ENCODE measurements at places on chromosomes 11 and 22.

GRCh38 chr22:29987137-29987536 is 93.1 kb upstream of the HORMAD2 start:
- no peak for DNase-seq

DNA sequence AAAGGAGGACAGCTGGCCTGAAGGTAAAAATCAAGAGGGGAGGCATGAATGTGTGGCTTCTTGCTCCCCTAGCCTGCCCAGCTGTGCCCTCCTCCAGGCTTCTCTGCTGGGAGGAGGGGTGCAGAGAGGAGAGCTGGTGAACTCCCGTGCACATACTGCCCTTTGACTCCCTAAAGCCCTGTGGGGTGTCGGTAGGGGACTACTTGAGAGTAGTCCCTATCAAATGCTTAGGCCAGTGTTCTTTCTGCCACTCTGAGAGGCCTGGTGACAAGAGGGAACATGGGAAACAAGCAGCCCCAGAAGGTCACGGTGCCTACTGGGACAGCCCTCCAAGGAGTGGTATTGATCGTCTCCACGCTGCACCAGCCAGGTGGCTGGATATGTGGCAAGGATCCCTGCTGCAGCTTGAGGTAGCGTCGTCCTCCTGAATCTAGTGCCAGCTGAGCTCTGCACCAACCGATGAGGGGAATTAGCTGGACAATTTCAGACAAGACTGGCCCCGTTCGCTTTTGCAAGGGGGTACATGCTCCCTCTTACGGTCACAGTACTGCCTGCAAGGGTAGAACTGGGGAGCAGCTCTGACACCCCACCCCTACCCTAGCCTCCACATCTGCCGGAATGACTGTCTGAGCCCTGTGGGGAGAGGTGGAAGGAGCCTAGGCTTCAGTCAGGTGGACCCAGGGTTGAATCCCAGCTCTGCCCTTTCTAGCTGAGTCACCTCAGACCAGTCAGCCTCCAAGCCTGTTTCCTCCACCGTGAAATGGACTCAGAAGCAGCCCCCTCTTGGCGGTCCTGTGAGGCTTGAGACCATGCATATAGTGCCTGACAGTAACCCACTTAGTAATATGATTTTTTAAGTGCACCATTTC is 17.1 kb upstream of the C11orf96 start:
- DNase-seq = no peak

GRCh38 chr11:2563213-2564007 is 118.6 kb downstream of the KCNQ1 start:
- DNase-seq = no peak

DNA sequence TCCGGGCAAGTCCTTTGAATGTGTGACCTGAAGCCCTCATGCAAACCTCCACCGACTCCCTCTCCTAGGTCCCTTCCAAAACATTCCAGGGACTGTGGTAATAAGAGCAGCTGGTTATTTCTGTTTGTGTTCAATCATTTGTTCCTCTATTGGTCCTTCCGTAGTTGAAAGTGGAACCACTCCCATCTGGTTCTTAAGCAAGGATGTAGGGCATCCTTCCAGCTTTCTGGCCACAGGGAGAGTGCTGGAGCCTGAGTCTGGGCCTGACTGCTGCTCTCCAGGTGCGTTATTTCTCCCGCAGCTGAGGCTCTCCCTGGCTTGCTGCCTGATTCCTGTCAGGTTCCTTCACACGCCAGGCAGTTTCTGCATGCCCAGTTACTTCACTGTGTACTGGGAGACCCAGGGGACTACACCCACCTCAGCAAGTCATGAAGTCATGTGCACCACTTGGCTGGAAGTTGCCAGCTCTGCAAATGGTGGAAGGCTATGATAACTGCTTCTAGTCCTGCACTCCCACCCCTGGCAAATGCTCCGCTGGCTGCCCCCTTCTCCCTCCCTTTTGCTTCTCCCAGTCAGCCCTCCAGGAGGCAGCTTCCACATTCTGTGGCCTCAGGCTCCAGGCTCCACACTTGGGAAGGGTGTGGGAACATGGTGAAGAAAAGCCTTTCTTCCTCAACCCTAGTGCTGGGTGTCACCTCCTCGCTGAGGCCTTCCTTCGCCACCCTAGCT is 4.0 kb upstream of the ALX4 start:
- no peak for DNase-seq

DNA sequence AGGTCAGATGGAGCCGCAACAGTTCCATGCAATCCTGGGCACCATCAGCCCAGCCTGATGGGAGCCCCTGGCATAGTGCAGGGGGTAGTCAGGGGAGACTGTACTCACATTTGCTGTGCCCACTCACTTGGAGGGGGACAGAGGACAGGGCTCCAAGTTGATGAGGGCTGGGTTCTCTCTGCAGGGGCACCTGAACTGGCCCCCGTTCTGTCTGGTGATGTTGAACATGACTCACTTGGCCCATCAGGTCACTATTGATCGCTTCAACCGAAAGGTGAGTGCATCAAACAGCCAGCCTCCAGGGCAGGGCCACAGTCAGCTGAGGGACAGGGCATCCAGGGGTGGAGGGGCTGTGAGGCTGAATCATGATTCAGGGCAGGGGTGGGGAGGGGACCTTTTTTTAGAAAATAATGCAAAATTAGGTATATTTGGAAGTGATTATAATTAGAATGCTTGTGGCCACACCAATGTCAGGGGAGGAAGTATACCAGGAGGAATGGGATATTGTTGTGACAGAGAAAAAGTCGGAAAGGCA is 66.4 kb downstream of the OTOG start:
- DNase-seq = no peak

DNA sequence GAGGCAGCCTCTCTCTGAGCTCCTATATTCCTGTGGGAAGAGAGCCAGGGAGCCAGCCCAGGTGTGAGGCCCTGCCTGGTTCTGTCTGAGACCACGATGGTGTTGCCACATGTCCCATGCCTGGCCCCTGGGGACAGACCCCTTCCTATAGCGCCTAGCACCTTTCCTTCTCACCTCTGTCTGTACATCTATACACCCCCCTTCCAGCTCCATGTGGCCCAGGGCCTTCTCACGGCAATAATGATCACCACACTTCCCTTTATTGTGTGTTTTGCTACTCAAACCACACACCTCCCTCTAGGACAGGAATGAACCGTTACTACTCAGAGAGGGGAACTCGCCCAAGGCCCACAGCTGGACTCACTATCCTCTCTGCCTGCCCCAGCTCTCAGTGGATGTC is 12.8 kb downstream of the CD82 start:
- DNase-seq = no peak

GRCh38 chr22:33871935-33872334 is 48.3 kb downstream of the LARGE1 start:
- DNase-seq = no peak

- peak; percentile 76 for DNase-seq
These were observed 1.4 kb upstream of the GGA1 start for GRCh38 chr22:37607010-37607934.

DNA sequence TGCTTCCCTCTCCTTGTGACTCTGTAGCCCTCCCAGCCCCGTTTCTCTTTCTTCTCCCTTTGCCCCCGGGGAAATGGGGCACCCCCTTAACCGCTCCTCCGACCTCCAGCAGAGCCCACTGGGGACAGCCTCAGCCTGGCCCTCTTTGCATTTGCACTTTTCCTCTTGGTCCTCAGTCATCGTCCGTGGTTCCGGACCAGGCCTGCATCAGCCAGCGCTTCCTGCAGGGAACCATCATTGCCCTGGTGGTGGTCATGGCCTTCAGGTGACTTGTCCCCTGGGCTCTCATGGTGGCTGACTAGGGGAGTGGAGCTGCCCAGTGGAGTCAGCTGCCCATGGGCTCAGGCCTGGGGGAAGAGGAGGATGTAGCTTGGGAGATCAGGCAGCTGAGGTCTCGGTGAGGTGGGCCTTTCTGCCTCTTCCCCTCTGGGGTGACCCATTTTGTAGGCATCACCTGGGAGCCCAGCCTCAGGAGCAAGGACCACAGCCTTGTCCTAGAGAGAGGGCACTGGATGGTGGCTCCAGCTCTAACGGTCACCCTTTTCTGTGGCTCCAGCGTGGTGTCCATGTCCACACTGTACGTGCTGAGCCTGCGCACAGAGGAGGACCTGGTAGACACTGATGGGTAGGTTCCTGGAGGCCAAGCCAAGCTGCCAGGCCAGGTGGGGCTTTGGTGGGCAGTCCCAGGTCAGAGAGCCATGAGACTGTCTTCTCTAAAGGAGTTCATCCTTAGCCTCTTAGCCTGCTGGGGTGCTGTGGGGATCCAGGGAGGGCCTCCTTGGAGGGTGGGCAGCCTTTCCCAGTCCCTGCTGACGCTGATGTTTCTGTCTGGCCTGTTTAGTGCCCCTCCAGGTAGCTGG is 12.5 kb downstream of the TMEM258 start:
- DNase-seq = no peak

GRCh38 chr22:33851821-33852384 is 68.4 kb downstream of the LARGE1 start:
- DNase-seq = no peak

GRCh38 chr11:18723991-18724390 is 2.0 kb downstream of the IGSF22 start:
- peak; percentile 37 for DNase-seq

- no peak for DNase-seq
These were observed 4.7 kb downstream of the BET1L start for GRCh38 chr11:202490-202889.

GRCh38 chr22:38638216-38638615 is 18.0 kb downstream of the FAM227A start:
- no peak for DNase-seq

- no peak for DNase-seq
These were observed 305.5 kb downstream of the DDX10 start for GRCh38 chr11:108970221-108970991.

DNA sequence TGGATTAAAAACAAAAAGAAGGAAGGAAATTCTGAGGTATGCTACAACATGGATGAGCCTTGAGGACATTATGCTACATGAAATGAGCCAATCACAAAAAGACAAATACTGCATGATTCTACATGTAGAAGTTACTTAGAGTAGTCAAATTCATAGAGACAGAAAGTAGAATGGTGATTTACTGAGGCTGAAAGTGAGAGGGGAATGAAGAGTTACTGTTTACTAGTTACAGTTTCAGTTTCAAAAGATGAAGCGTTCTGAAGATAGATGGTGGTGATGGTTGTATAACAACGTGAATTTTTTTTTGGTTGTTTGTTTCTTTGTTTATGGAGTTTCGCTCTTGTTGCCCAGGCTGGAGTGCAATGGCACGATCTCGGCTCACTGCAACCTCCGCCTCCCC is 9.5 kb downstream of the OR5P2 start:
- DNase-seq = no peak

GRCh38 chr11:76622493-76623094 is 48.0 kb downstream of the LRRC32 start:
- DNase-seq = no peak

DNA sequence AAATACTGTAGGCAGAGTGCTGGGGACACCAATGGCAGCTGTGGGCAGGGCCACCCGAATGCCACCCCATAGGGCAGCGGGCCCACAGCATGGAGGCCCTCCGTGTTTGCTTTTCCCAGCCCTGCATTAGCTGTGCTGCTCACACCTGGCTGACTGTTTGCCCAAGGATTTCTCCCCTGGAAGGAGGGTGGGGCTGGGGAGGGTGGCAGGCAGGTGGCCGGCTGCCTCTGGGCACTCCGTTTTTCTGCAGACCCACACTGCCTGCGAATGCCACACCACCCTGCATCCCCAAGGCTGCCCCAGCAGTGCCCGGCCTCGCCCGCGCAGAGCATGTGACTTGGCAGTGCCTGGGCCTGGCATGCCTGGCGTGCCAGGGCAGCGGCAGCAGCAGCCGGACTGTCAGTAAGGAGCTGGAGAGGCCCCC is 19.6 kb downstream of the DAGLA start:
- DNase-seq = peak; percentile 20

- DNase-seq = no peak
These were observed 78.8 kb downstream of the FEZ1 start for GRCh38 chr11:125416981-125417935.

DNA sequence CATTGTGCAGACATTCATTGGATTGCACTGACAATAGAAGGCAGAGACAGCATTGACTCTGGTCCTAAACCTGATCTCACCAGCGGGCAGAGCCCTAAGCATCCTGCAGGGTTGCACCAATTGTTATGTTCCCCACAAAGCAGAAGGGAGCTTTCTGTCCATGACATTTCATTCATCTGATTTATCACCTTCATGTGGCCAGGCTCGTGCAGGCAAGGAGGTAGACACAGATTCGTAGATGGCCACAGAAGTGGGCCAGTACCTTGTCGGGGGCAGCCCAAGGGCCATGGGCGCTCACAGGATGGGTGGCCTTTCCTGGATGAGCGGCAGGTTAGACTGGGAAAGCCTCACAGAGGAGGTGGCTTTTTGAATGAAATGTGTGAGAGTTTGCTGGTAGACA is 2.9 kb downstream of the TSKU start:
- DNase-seq = no peak

DNA sequence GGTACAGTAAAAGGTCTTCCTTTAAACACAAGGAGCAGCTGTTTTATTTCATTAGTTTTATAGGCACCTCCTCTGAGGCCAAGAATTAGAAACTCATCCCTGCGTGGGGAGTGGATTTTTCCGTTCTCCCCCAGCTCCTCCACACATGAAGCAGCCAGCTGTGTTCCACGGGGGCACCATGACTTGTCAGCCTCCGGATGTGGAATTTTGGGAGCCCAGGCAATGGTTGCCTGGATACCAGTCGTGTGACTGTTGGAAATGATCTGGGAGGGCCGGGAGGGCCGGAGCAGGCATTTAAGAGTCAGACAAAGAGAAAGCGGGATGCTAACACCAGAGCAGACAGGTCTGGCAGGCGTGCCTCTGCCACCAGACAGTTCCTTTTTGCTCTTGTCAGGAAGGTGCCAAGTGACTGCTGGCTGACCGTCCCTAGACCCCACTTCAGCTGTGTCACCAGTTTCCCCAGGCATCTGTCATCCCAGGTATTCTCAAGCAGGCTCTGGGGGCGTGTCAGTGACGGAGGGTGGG is 15.9 kb upstream of the CDC42EP2 start:
- DNase-seq = no peak

DNA sequence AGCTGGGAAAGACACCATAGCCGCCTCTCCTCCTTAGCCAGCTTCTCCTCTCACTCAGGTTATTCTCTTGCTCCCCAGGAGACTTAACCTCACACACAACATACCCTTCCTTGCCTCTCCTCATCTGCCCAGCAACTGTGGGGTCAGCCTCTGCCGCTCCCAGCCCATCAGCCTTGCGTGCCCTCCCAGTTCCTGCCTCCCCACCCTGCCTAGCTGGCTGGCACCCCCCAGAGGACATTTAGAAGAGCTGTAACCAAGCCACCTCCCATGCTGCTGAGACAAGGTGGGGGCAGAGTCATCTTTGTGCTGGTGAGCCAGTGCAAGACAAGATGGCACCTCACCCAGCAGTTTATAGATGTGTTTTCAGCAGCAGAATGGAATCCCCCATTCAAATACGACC is 38.2 kb downstream of the TOM1 start:
- no peak for DNase-seq

- DNase-seq = no peak
These were observed 158.7 kb downstream of the ST3GAL4 start for GRCh38 chr11:126514061-126514693.

- no peak for DNase-seq
These were observed 13.3 kb downstream of the PRR33 start for GRCh38 chr11:1878137-1879031.

GRCh38 chr22:44261861-44262595 is 50.7 kb downstream of the SHISAL1 start:
- no peak for DNase-seq

GRCh38 chr22:48234011-48234410 is 1471.6 kb downstream of the TBC1D22A start:
- DNase-seq = no peak

All from NCI-H526 treated with DMSO at 0.1 percent for 48 hours (cell line).